ENCODE measurements at places on chromosomes 3 and 15.
A peak's percentile ranks its signal among the peaks of the same experiment; 100 is the strongest.

DNA sequence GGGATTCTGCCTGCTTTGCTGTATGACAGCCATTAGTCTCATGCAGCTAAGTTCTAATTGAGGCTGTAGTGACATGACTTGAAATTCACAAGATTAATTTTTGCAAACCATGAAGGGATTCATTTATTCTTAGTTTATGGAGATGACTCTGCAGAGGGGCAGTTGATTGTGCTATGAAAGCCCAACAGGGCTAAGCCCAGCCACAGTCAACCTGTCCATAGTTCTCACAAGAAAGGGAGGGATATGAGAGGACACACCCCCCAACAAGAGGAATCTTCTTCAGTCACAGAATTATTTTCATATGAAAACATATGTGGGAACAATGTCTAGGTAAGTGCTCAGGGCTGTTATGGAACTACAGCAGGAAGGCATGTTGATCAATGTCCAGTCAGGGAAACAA lies 61.9 kb upstream of the ABHD17C start:
- DNase-seq, result no peak

- no peak for DNase-seq
Measured at GRCh38 chr3:44055951-44056350, 185.7 kb upstream of the TOPAZ1 start.

- no peak for DNase-seq
Measured at GRCh38 chr15:95431518-95431917, 899.0 kb upstream of the NR2F2 start.

- DNase-seq, result no peak
Measured at GRCh38 chr15:80442728-80443403, 38.7 kb downstream of the ARNT2 start.

- DNase-seq, result no peak
Measured at GRCh38 chr15:54017251-54017650, 39.0 kb downstream of the UNC13C start.

DNA sequence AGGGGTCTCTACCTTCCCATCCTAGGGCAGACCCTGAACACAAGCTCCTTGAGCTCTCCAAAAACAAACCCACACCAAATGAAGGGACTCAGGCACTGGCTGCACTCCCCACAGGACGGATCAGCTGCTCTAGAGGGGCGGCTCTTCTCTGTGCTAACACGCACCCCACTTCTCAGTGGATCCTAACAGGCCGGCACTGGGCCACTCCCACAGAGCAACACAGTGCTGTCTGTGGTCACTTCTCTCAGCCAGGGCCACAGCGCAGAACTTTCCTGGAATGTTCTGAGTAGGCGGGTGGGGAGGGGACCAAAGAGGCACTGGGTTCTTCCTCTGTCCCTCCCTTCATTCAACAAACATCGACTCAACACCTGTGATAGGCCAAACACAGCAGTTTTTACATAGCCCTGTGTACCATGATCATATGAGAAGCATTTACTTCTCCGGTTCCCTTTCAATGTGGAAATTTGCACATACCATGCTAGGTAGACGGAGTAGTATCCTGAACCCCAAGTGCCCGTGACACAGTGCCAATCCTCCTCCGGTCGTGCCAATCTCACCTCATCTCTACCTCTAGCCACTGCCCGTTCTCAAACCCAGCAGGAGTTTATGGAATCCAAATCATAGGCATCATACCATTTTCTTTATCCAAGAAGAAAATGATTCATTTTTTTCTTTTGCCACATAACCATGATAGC lies 98.1 kb downstream of the LRIG1 start:
- no peak for DNase-seq

GRCh38 chr15:44158111-44158510 lies 37.0 kb downstream of the FRMD5 start:
- DNase-seq, result no peak

- DNase-seq, result peak; percentile 54
Measured at GRCh38 chr3:155323063-155323666, 29.7 kb upstream of the STRIT1 start.

GRCh38 chr15:42720071-42720470 lies 16.9 kb downstream of the CDAN1 start:
- no peak for DNase-seq

Measured in right renal cortex interstitium (tissue), 3 donors.